Stimulated activated CD8-positive, alpha-beta memory T cell treated with anti-CD3 and anti-CD28 coated beads, Interleukin-4, amount 100 ng/mL, for 4 hours (primary cell): ENCODE measurements at places on chromosomes 2 and 18.
A peak's percentile ranks its signal among the peaks of the same experiment; 100 is the strongest.

GRCh38 chr2:32852856-32853255, 93.9 kb upstream of the LTBP1 start:
- no peak for DNase-seq

GRCh38 chr18:62566199-62566598, 43.4 kb downstream of the ZCCHC2 start:
- no peak for DNase-seq

DNA sequence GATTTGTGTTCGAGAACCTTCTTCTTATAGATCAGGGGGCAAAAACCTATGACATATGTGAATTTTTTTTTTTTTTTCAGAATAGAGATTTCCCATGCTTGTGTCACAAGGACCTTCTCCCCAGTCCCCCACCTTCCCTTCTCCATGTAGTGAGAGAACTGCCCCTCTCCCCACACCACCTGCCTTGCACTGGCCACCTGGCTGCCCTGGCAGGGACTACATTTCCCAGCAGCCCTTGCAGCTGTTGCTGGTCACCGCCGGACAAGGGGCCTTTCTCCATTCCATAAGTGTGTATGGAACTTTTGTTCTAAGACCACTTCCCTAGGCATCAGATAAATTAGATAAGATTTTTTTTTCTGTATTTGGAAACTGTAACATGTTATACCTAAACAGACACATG, 22.2 kb downstream of the MBP start:
- DNase-seq = no peak

DNA sequence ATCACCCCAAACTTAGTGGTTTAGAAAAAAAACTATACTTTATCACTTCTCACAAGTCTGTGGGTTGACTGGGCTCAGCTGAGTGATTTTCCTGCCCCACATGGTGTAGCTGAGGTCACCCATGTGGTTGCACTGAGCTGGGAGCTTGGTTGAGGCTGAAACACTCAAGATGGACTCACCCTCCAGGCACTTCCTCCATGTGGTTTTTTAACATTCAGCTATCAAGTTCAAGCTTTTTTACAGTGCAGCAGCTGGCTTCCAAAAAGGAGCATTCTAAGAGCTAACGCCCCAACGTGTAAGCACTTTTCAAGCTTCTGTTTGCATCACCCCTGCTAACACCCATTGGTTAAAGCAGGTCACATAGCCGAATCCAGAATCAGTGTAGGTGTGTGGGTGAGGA, 105.9 kb upstream of the CREB1 start:
- peak; percentile 2 for DNase-seq

DNA sequence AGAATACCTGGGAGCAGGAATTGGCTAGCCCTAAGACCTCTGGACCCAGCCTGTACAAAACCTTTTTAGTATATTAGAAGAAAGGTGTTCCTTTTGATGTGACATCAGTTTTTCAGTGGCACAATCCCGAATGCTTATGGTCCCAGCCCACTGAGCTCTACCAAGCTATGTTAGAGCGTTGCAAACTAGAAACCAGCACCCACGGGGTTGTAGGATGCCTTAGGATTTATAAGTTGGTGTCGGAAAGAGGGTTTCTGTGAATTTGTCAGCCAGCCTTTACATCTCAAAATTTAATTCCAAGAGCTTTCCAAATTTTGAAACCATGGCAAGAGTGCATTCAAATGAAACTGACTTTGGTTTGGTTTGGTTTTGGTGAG, 499 bp upstream of the LMAN1 start:
- DNase-seq = no peak

GRCh38 chr18:51802569-51803428, 537.2 kb upstream of the DCC start:
- no peak for DNase-seq

DNA sequence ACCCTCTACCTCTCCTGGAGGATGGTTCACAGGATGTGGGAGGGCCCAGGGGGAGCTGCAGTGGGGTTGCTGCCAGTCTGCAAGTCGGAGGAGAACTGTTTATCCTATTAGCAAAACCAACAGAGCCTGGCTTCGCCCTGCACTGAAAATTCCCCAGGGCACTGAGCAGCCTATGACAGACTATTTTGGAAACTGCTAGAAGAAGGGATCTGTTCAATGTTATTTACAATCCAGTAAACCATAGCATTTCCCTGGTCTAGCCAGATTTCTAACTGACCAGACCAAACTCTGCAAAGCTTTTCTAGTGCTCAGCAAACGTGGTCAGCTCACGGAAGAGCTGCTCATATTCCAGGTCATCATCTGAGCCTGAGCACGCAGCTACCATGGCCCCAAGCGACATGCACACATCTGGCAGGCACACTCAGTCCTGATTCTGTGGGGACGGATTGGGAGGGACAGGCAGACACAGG, 64.8 kb upstream of the PID1 start:
- no peak for DNase-seq

DNA sequence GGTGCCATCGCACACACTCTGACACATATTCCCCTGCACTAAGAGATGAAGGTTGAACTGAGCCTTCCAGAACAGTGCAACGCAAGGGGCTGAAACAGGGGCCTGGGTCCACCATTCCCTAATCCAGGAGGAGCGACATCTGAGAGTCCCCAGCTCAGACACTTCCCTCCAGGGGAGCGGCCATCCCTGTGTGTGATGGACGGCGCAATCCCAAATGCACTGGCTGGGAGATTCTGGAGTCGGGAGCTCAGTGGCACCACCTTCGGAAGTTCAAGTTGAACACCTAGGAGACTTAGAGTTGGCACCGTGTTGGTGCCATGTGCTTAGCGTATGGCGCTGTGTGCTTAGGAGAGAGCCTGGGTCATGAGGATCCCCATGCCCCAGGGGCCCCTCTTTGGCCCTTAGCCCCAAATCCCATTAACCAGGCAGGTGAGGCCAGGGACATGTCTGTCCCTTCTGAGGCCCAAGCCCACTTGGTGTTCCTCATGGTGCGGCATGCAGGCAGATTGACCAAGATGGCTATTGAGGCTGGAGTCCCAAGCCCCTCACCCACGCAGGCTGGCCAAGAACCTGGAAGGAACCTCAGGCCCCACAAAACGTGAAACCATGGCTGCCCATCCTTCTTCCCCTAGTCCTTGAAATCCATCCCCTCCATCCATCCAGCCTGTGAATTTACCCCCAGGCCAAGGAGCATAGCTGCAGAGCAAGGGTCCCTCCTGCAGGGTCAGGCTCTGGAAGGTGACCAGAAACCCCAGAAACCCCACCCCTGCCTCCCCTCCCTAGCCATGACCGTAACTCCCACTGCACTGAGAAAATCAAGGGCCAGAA, 114.1 kb upstream of the OTOS start:
- no peak for DNase-seq

GRCh38 chr2:16828828-16829160, 163.2 kb upstream of the CYRIA start:
- no peak for DNase-seq

GRCh38 chr2:152154462-152154861, 21.1 kb downstream of the STAM2 start:
- DNase-seq = no peak

GRCh38 chr2:69524799-69525198, 87.6 kb upstream of the NFU1 start:
- no peak for DNase-seq

DNA sequence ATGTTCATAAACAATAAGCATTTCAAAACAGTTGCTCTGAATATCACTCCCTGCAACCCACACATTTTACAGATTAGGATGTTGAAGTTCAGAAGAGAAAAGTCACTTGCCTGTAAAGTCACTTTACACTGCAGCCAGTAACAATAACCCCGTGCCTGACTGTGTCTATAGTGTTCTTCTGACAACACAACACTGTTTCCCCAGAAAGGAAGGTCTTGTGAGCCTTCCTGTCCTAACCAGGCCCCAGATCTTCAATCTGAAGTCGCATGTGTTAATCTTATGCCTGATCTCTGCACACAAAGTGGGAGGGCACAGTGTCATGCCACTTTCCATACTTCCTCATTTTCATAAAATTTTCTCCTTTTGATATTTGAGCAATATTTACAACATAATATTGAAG, 120.2 kb downstream of the FEZ2 start:
- DNase-seq = no peak

DNA sequence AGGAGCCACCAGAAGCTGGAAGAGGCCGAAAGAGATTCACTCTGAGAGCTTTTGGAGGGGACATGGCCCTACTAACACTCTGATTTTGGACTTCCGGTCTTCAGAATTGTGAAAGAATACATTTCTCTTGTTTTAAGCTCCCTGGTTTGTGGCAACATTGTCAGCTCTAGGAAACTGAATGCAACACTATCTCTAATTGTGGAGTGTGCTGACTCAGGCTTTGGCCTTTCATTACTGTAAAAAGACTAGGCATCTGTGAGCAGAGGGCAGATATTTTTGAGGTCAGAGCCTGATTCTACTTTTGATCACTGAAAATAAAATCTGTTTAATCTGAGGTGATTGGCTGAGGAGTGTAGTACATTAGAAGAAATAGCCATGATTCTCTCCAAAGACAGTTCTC, 185.4 kb upstream of the FAM98A start:
- no peak for DNase-seq

DNA sequence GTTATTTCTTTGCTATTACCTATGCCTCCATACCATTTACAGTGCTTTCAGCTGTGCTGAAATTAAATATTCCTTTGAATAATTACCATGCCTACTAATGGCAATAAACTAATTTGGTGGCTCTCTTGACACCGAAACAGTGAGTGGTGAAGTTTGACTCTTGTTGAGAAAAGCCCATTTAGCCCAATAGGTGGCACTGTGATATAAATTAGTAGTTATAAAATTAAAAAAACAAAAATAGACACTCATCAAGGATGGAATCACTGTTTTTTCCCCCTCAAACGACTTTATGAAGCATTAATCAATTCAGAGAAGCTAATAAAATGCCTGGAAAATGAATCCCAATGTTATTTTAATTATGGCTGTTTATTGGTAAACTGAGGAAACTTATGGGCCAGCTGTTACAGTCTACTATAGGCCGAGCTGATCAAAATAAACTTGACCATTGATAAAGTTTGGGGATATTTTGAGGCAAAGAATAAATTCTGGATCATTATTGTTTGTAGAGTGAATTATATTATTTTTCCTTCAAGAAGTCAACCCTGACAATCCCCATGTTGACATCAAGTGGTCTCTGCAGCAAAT, 339.6 kb downstream of the TRIB2 start:
- DNase-seq = no peak

- no peak for DNase-seq
Observed at GRCh38 chr2:188676010-188676400, 298.2 kb upstream of the COL3A1 start.

DNA sequence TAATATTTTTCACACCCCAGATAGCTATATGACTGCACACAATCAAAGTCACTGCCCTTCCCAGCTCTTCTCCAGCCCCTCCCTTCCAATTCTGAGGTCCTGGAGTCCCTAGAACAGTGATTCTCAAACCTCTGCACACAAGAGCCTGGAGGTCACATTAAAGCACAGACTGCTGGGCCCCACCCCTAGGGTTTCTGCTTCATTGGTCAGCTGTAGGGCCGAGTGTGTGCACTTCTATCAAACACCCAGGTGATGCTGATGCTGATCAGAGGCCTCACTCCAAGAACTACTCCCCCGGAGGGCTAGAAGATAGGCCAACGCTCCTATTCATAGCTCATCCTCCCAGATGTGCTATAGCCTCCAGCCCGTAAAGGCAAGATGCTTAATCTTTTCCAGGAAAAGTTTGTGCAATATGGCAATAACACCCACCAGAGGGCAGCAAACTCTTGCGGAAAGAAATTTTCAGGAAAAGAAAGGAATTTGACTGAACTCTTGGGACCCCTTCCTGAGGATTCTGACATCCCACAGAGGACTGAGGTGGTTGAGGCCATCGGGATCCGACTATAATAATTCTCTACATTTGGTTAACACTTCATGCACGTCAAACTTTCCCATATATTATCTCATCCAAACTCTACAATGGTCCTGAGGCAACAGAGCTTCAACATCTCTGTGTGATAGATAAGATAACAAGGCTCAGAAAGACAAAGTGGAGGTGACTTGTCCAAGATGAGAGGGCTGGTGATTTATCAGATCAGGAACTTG, 194.2 kb upstream of the PKDCC start:
- no peak for DNase-seq

GRCh38 chr18:52670896-52671295, 330.9 kb downstream of the DCC start:
- no peak for DNase-seq

- DNase-seq = no peak
Observed at GRCh38 chr2:208013285-208014178, 11.8 kb downstream of the PLEKHM3 start.

DNA sequence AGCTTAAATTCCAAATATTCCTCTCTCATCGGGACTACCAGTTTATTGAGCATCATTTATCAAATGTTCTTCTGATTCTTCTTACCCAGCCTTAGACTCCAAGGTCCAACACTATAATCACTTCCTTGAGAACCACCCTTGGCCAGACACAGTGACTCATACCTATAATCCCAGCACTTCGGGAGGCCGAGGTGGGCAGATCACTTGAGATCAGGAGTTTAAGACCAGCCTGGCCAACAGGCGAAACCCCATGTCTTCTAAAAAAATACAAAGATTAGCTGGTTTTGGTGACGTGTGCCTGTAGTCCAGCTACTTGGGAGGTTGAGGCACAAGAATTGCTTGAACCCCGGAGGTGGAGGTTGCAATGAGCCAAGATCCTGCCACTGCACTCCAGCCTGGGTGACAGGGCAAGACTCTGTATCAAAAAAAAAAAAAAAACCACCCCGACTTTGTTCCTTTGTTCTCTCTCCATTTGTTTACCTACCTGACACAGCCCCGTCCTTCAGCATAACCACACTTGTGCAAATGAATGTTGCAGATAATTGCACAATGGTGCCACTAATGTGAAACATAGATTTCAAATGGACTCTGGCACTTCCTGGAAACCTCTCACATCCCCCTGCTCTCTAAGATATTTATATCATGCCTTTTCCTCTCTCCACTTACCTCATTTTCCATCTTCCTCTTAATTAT, 38.9 kb upstream of the LPIN2 start:
- no peak for DNase-seq

DNA sequence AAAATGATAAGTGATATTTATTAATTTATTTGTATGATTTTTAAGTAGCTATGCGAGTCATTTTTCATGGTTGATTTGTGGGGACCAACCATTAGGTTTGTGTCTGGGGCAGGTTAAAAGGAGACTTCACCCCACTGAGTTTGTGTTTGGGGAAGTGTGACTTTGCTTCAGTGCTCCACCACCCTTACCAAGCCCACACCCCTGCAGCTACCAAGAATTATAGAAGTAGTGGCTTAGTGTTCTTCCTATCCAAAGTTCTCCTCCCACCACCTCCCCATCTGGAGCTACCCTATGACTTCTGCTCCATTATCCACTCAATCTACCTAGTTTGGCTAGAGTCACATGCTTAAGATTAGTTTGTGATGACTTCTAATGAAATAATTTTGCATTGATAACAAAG, 182.1 kb upstream of the ZEB2 start:
- no peak for DNase-seq

DNA sequence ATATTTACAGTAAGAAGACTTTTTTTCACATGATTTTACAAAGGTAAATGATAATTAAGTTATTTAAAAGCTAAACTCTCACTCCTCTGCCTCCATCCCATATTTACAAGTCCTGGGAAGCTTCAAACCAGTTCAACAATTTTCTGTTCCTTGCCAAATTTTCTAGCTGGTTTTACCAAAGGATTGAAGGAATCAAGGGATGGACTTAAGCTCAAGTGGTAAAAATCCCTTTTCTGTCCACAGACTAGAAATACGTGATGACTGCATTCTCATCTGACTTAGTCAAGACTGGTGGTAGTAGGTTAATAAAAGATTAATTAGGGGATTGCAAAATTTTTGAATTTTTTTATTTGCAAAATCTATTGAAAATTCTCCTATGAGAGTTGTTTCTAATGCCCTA, 297.3 kb downstream of the MTX2 start:
- DNase-seq = no peak

- no peak for DNase-seq
Observed at GRCh38 chr2:144489315-144489916, 30.5 kb downstream of the ZEB2 start.
